ENCODE measurements at places on chromosomes 11 and 22. TPM values are rescaled to one million over a fixed set of nuclear protein-coding genes. Genes with fewer than 3 reads are reported as not detected.
A peak's percentile ranks its signal among the peaks of the same experiment; 100 is the strongest.

The MGAT3 gene
- 1.8 TPM for total RNA-seq

The ARHGAP20 gene
- 0.14 TPM for total RNA-seq

- no peak for DNase-seq
These were observed 3.4 kb upstream of the UCP3 start for GRCh38 chr11:74012074-74012809.

GRCh38 chr11:83194281-83195142, 1.0 kb downstream of the ANKRD42 start:
- peak; percentile 32 for DNase-seq

GRCh38 chr11:7319501-7319900, 67.8 kb downstream of the SYT9 start:
- no peak for DNase-seq

The MYRF gene
- total RNA-seq, result 16.6 TPM

GRCh38 chr11:108524422-108524821, 26.2 kb upstream of the POGLUT3 start:
- DNase-seq, result no peak

- DNase-seq, result no peak
These were observed 35.7 kb downstream of the TP53I11 start for GRCh38 chr11:44915004-44915403.

DNA sequence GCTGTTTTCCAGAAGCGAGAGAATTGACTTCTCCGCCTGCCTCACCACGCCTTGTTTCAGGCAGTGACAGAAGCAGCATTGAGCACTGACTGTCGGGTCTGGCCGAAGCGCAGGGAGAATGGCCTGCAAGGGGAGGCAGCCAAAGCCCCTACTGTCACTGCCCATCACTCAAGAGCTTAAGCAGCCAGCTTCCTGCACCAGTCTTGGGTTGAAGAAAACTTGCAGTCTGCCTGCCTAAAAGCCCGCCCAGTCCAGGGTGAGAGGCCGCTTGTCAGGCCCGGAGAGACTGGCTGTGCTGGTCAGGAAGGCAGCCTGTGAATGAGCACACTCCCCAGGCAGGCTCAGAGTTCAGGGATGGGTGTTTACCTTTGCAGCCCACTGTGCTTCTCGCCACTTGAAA, 108.3 kb downstream of the PKNOX2 start:
- no peak for DNase-seq

GRCh38 chr11:126790550-126791081, 210.0 kb downstream of the KIRREL3 start:
- DNase-seq, result peak; percentile 88

The TCN1 gene
- total RNA-seq, result not detected

DNA sequence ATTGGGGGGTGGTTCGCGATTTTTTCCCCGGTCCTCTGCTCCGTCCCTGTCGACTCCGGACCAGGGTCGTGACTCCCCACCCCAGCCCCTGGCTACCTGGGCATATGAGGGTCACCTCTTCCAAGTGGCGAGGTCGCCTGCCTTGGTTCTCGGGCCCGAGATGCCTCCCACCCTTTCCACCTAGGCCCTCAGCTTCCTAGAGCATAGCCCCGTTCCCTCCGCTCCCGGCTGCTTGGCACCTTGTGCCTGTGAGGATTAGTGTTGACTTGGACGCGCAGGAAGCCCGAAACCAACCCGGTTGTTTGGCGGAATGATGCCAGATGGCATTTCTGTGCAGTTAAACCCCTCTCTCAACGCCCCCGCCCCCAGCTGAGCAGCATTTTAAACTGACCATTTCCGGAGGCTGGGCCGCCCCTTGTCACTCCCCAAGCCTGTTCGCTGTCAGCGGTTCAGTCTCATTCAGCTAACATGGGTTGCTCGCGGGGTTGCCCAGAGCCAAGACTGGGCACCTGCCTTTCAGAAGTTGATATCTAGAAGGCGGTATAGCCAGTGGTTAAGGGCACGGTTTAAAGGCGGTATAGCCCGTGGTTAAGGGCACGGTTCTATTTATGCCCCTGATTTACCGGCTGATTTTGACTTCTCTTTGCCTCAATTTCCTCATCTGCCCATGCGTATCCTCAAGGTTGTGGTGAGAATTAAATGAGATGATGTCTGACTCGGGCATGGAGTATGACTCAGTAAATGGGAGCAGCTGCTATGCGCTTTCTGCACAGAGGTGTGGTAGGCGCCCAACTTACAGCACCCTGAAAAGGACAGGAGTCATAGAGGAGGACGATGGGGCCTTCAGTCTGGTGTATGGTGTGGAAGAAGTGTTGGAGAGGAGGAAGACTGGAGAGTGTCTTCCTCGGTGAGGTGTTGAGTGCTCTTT, 639 bp downstream of the INCENP start:
- DNase-seq, result no peak

The PRSS23 gene
- total RNA-seq, result 56.6 TPM

DNA sequence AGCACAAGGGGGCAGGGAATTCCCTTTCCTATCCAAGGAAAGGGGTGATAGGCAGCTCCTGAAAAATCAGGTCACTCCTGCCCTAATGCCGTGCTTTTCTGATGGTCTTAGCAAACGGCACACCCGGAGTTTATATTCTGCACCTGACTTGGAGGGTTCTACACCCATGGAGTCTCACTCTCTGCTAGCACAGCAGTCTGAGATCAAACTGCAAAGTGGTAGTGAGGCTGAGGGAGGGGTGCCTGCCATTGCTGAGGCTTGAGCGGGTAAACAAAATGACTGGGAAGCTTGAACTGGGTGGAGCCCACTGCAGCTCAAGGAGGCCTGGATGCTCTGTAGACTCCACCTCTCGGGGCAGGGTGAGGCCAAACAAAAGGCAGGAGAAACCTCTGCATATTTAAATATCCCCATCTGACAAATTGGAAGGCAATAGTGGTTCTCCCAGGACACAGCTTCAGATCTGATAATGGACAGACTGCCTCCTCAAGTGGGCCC, 194.7 kb downstream of the OR4A47 start:
- DNase-seq, result no peak

- no peak for DNase-seq
These were observed 74.8 kb upstream of the SLC22A12 start for GRCh38 chr11:64516226-64516625.

- DNase-seq, result no peak
These were observed 59.3 kb downstream of the CELSR1 start for GRCh38 chr22:46478083-46478551.

The TRIM49D2 gene
- not detected for total RNA-seq

The LRRC56 gene
- total RNA-seq, result 1.9 TPM

DNA sequence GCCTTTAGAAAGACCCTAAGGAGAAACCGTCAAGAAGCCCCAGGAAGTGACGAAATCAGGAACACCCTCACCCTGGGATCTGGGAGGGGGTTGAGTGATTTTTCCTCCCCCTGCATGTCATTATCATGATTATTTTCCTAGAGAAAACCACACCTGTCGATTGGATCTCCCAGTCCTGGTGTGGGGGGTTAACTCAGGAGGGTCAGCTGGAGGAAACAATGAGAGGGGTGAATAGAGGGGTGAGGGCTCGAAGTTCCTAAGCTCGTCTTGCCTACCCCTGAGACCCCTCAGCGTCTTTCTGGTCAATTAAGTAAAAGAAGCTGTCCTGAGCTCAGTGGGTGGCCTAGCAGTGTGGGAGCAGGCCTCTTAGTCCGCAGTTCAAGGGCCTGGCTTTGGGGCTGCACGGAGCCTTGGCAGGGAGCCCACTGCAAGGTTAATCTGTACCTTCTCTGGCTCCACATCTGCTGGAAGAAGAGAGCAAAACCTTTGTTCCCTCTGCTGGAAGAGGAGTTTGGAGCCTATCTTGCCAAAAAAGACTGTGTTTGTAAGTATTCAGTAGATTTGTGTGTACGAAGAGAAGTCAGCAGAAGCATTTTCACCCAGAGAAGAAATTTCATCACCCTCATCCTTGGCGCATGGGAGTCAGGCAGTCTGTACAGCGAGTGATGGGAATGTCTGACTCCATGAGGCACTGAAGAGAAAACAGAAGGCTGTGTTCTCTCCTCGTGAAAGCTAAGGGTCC, 34.2 kb upstream of the FTH1 start:
- DNase-seq, result no peak

DNA sequence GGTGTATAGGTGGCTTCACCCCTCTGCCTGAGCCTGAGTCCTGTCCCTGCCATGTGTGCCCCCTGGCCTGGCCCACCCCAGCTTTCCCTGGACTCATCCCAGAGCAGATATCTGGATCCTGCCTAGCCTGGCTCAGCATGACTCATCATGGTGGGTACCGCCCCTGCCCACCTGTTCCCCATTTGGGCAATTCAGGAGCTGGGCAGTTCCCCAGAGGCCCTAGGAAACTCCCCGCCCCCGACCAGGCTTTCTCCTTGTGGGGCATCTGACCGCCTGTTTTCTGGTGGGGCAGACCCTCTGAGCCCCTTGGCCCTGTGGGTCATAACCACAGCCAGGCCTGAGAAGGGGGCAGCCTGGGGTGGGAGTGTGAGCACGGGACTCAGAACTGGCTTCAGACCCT, 4.4 kb downstream of the TSPO start:
- DNase-seq, result no peak

The RTN4R gene
- total RNA-seq, result 18.2 TPM

The CNTF gene
- total RNA-seq, result 0.96 TPM

DNA sequence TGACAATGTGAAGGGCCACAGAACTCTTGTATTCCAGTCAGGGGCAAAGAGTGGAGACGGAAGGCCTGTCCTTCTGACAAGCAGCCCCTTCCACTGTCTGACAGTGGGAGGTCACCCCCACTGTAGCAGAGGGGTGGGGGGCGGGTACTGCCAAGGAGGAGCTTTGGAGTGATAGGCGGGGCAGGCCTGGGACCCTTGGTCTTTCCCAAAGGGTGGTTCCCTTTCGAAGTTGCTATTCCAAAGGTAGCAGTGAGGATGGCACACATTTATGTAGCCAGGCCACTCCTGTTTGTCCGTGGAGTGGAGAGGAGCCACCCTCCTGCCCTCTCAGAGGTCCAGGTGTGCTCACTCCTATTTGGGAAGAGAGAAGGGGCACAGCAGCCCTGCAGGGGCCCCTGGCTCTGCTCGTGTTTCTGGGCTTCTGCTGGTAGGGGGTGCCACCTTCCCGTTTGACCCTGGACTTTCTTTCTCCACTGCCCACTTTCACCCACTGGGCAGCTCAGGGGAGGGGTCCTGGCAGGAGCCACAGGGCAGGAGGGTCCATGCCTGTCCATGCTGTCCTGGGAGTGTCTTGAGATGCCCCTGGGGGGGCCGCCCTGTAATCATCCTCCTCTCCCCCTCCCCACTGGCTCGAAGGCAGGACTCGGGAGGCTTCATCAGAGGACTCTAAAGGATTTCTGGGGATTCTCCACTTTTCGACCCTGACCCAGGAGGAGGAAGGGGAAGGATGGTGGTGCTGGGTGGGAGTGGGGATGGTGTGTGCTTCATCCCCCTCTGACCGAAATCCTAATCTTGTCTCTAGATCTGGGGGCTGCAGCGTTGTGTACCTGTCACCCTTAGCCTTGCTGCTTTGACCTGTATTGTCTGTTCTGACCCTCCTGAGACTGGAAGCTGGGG, 994 bp downstream of the TAGLN start:
- DNase-seq, result no peak

DNA sequence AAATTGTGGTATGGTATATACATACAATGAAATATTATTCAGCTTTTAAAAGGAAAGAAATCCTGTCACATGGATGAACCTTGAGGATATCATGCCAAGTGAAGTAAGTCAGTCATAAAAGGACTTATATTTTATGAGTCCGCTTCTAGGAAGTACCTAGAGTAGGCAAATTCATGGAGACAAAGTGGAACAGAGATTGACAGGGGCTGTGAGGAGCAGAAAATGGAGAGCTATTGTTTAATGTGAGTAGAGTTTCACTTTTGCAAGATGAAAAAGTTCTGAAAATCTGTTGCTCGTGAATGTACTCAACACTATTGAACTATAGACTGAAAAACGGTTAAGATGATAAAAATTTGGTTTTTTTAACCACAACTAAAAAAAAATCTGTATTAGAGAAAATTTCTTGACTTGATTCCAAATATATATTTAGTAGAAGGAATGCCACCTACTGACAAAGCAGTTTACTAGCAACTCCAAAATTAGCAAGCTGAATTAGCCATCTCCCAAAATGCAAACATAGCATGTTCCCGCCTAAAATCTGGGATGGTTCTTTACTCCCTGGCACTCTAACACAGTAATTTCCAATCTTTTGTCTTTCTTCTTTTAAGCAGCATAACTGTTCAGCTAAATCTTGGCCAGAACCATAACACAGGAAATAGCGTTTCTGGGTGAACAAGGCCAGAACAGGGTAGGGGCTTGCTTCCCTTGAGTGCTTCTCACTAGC, 1.5 kb downstream of the UFD1 start:
- DNase-seq, result no peak

GRCh38 chr22:35076630-35077029, 10.7 kb downstream of the ISX start:
- DNase-seq, result no peak

DNA sequence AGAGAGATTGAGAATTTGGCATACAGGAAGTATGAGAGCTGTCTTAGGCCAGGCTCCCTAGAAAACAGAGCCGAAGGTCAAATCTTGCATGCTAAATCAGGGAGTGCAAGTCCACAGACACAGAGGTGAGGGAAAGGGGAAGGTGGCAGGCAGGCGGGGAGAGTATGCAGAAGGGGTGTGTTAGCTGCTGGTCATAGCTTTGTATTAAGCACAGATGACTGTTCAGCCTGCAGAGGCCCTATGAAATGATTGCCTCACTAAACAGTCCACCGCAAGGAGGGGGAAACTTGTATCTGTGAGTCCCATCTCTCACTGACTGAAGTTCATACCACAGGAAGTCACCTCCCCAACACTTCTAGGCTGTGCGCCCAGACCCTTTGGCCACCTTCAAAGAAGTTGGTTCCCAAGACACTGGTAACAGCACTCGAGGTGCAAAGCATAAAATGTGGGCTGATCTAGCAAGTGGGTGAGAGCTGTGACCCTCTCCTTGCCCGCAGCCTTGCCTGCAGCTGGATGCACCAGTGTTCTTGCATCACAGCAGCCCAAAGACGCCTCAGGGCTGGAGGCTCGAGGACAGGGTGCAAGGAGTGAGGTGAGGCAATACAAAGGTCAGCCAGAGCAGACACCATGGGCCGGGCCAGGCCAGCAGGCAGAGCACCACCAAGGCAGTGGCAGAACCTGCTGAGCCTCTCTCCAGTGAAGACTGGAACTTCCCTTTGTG, 115.3 kb upstream of the TBCEL start:
- no peak for DNase-seq

DNA sequence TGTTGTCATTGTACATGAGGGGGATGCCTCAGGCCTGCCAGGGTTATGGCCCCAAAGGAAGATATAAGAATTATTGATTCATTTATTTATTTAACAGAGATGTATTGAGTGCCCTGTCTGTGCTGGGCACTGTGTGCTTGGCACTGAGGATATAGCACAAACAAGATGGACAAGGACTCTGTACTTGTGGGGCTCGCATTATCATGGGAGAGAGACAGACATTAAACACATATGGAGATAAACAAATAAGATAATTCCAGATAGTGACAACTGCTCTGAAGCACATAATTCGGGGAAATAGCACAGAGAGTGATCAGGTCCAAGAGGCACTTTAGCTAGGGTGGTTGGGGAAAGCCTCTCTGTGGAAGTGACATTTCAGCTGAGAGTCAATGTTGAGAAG, 119.8 kb upstream of the ARHGAP20 start:
- no peak for DNase-seq

The LSP1 gene
- not detected for total RNA-seq
